Large intestine (tissue), 12 donors: ENCODE measurements at places on chromosomes 4 and X.

DNA sequence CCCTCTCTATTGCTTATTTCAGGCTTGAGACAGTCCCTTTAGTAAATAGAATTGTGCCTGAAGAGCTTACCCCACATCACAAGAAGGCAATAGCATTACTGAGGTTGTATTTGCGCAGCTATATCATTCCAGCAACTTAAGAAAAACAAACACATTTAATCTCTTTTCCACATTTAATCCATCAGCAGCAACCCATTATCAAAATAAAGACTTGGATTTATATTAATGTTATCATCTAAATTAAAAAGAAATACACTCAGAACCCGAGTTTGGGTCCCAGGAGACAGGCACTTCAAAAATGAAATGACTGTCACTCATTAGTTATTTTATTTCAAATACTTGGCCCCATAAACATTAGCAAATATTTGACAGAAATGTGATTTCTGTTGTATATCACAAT lies 10.4 kb downstream of the TFDP3 start:
- no peak for DNase-seq

- DNase-seq, result no peak
These were observed 37.2 kb downstream of the CXXC4 start for GRCh38 chr4:104457308-104457981.

DNA sequence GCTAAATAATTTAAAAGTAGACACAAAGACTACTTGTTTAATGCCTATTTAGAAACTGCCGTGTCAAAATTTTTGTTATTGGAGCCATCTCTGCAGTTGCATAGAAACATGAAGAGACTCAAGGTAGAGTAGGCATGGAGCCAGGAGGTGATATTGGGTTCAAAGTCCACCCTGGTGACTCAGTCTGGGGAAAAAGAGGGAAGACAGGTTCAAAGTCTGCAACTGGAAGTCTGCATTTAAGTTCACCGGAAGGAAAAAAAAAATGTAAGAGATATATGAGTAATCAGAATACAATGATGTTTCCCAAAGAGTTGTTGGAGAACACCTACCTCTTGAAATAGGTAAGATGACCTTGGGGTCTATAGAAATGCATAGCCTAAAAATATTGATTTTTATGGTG lies 67.4 kb upstream of the QRFPR start:
- peak; percentile 82 for DNase-seq

- DNase-seq, result no peak
These were observed 68.0 kb downstream of the ADRA2C start for GRCh38 chr4:3834186-3834662.

- no peak for DNase-seq
These were observed 252.0 kb downstream of the FBXW7 start for GRCh38 chr4:152283801-152284470.

DNA sequence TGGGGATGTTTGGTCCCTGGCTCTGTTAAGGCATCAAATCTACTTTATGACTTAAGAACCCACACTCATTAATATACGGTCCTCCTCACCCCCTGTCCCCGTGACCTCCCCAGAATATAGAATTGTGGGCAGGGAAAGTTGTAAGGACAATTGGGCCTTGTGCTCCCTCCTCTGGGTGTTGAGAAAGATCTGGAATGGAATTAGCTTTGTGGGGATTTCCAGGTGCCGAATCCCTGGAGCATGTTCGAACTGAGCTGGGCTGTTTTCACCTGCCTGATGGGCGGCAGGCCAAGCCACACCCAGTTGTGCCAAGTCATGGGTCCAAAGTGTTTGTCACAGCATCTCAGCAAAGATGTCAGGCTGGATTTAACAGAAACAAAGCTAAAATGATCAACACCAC lies 349.3 kb upstream of the KLF3 start:
- peak; percentile 77 for DNase-seq

DNA sequence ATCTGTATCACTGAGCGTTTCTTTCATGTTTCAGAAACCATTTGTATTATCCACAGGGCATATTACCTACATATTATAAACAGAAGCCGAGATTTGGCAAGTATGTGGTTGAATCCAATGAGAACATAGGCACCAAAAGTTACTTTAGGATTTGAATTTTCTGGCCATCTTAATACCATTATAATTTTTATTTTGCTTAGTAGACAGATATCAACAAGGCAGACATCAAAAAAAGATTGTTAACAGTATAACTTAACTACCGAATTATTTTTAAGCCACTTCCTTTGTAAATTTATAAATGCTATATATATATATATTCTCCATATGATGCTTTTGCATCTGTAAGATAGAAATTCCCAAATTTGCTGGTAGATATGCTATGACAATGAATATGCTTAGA lies 2.2 kb downstream of the GUCY1B1 start:
- DNase-seq, result no peak

DNA sequence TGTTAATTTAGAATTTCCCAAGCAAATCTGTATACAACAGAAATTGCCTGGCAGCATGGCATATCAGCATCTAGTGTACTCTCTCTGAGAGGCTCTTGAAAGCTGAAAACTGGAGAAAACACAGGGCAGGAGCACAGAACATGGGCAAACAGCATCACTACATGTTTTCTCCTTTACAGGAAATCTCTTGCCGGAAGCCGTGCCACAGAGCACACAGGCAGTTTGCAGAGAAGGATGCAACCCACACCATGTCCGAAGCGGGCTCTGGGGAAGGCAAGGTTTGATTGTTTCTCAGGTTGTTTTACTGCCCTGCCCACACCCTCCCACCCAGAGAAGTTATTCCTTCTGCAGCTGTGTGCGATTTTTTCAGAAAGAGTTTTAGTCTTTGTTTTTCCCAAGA lies 41.1 kb upstream of the FAM9C start:
- no peak for DNase-seq

- no peak for DNase-seq
These were observed 11.1 kb downstream of the STARD8 start for GRCh38 chrX:68658530-68658929.

GRCh38 chrX:71224098-71224708 lies 1.2 kb downstream of the GJB1 start:
- no peak for DNase-seq

- DNase-seq, result no peak
These were observed 54.1 kb downstream of the PHKA2 start for GRCh38 chrX:18929775-18930174.

DNA sequence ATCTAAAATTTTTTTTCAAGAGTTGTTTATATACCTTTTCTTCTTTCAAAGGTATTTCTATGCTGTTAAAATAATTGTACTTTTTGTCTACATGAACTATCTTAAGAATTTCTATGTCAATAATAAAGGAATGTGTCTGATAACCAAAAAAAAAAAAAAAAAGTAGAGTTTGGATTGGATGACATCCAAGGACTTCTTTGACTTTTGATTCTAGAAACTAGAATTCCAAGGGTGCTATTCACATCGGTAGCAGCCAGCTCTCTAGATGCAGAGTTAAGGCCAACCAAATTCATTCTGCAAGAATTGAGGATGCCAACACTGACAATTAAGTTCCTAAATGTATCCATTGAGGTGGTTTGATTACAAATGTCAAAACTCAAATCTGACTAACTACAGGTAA lies 42.0 kb upstream of the PRKG2 start:
- no peak for DNase-seq

DNA sequence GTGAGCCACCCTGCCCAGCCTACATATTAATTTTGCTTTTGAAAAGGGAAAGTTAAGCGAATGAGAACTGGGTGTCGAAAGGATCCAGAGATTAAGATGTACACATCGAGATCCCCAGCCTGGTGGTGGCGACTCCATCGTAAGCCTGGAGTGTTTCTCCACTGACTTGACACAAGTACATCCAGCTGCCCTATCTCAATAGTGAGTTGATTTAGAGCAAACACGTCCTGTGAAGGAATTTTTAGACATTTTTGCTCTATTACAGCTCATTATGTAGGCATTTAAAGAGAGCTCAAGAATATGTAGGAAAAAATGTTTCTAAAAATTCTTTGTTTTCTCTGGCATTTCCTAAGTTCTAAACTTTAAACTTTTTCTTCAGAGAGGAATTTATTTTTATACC lies 11.7 kb upstream of the CLDN34 start:
- no peak for DNase-seq

GRCh38 chrX:15214588-15214987 lies 55.3 kb downstream of the ASB9 start:
- DNase-seq, result no peak

DNA sequence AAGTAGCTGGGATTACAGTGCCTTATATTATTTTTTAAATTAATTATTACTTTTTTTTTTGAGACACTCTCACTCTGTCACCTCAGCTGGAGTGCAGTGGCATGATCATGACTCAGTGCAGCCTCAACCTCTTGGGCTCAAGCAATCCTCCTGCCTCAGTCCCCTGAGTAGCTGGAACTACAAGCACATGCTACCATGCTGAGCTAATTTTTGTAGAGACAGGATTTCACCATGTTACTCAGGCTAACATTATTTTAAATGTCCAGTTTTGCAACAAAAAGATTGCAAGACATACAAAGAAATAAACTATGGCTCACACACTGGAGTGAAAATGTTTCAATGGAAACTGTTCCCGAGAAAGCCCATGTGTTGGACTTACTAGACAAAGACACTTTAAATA lies 59.2 kb downstream of the MND1 start:
- no peak for DNase-seq

DNA sequence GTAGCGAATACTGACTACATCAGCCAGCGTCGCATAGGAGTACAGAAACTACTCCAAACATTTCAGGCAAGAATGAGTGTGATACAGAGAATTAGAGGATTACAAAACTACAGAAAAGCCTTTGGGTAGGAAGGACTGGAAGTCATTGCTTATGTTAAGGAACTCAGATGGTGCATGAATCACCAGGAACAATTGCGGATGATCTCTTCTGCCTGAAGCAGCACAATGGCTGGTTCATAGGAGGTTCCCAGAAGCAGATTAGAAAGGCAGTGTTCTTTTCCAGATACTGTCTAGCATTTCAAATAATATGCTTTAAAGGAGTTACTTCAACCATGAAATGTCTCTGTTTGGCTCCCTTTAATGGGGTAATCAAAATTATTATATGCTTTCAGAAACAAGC lies 42.5 kb upstream of the MAP9 start:
- DNase-seq, result no peak

GRCh38 chrX:65451663-65452062 lies 82.9 kb downstream of the LAS1L start:
- DNase-seq, result no peak

GRCh38 chrX:16807548-16807947 lies 21.3 kb downstream of the TXLNG start:
- no peak for DNase-seq

GRCh38 chr4:24594887-24595286 lies 10.5 kb upstream of the DHX15 start:
- DNase-seq, result no peak

GRCh38 chr4:156788782-156789181 lies 182.8 kb downstream of the PDGFC start:
- no peak for DNase-seq

DNA sequence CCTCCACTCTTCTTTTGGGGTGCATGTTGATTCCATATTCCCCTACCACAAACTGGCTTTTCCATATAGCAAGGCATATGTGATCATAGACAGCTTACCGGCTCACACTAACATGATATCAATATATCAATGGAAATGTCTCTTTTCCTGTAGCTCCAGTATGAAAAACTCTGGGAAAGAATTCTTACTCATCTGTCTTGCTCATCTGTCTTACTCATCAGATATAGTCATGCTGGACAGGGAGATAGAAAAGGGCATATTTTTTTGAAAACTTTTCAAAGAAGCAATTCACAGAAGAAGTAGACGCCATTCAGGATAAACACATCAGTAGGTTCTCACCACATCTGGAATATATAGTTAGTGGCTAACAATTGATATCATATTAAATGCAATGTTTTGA lies 794.7 kb downstream of the RAB28 start:
- no peak for DNase-seq

DNA sequence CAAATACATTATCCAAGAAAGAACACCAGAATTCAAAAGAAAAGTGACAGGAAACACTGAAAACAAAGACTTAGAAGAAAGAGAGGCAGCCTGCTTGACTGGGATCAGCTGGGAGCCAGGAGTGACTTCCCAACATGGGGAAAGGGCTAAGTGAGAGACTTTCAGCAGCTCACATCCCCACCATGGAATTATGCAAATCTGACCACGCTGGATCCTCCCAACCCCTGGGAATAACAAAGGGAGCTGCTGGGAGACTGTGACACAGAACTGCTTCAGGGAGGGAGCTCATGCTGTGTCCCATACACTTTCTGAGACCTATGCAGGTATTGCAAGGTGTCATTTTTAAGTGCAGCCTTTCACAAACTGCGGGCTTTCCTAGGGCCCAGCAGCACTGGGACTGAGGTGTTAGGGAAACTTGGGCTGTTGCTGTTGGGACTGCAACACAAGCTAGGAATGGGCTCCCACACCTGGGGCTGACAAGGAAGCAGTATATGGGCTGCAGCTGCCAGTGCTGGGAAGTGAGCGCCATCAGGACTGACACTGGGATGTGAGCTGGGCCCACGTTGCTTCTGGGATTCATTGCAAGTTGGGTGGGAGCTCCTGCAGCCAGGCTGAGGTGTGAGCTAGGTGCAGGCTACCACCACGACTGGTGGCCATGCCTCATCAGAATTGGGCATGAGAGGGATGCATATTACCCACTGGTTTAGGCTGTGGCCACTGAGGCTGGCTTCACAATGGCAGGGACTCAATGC lies 139.1 kb downstream of the KDR start:
- no peak for DNase-seq

GRCh38 chr4:150256841-150257730 lies 178.8 kb downstream of the DCLK2 start:
- peak; percentile 54 for DNase-seq

DNA sequence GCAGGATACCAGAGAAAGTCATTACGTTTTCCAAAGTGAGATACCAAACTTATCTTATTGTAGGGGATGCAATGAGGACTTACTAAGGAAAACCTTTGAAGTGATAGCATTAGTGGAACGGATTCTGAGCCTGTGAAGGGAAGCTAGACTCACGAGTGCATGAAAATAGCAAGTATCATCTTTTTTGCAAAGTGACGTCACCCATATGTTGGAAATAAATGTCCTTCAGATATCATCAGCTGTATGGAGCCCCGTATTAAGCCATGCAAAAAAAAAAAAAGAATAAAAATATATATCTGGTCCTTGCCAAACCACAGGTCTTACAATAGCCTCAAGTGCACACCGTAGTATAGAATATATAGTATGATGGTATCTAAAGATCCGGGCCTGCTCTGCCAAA lies 46.8 kb upstream of the ITM2A start:
- DNase-seq, result no peak

GRCh38 chr4:140236654-140237169 lies 82.7 kb upstream of the MAML3 start:
- no peak for DNase-seq

GRCh38 chr4:59960143-59960542 lies 1240.0 kb upstream of the ADGRL3 start:
- no peak for DNase-seq
